ENCODE measurements at places on chromosomes 3 and 15. TPM values are rescaled to one million over a fixed set of nuclear protein-coding genes. Genes with fewer than 3 reads are reported as not detected.

GRCh38 chr3:131091768-131092167 is 65.1 kb downstream of the NEK11 start:
- no peak for DNase-seq

DNA sequence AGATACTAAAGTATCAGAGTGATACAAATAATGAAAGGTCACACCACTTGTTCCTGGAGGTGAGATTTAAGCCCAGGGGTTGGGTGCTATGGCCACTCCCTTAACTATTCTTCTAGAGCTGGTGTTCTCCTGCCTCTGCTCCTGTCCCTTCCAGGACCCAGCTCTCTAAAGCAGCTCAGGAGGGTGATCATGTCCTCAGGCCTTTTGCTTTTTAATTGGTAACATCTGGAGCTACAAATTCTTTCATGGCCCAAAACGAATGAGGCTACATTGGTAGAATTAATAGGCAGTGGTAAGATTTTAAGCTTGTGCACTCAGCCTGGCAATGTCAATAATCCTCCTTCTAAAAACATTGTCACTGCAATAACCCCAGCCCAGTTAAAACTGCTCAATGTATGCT is 38.2 kb upstream of the CNOT10 start:
- DNase-seq = no peak

- DNase-seq = no peak
These were observed 275.5 kb downstream of the SHOX2 start for GRCh38 chr3:157830556-157831236.

DNA sequence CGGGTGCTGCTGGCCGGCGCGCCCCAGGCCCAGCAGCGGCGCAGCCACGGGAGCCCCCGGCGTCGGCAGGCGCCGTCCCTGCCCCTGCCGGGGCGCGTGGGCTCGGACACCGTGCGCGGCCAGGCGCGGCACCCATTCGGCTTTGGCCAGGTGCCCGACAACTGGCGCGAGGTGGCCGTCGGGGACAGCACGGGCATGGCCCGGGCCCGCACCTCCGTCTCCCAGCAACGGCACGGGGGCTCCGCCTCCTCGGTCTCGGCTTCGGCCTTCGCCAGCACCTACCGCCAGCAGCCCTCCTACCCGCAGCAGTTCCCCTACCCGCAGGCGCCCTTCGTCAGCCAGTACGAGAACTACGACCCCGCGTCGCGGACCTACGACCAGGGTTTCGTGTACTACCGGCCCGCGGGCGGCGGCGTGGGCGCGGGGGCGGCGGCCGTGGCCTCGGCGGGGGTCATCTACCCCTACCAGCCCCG is 777 bp downstream of the LOXL1 start:
- DNase-seq = peak; percentile 57

DNA sequence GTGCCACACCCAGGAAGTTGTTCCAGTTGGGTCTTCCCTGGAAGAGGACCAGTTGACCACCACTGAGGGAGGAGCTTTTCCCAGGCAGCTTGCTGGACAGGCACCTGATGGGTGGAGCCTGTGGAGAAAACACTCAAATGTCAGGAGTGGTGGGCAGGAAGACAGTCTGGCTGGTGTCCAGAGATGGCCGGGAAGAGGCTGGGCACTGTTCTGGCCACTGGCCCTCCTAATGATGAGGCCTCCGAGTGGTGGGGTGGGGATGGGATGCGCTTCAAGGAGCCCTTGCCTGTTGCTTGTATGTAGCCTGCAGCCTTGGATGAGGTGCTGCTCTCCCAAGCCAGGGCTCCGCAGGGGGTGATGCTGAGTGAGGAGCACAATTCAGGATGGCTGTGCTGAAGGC is 12.3 kb downstream of the PLEKHO2 start:
- DNase-seq = no peak

DNA sequence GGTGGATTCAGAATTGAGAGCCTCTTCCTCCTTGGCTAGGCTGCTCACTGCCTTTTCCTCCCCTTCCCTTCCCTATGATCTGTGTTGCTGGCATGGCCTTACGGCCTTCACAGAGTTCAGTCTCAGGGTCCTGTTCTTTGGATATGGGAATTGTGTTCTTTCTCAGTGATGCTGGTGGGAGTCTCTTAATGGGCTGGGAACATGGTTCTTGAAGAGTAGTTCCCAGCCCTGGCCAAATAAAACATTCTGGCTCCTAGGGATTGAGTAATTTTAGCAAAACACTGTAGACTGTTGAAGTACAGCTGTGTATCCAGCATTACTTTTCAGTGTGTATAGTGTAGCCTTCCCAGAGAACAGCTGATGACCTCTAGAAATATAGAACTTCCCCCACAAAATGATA is 22.6 kb upstream of the FILIP1L start:
- peak; percentile 47 for DNase-seq

DNA sequence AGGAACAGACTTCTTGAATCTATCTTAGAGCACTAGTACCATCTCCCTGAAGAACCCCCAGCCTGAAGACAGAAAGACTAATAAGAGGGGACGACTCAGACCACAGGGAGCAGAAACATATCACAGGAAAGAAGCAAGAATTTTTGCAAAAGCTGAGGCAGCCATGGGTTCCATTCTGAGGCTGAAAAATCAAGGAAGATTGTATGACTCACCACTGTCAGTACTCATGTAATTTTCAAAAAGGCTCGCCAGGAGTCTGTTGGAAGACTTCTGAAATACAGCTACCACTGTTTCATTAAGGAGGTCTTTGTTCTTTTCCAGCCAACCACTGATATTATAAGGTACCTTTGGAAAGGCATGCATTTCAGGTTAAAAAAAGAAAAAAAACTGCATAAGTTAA is 47.5 kb downstream of the MYH15 start:
- DNase-seq = no peak

Gene ASB14
- 0.74 TPM for total RNA-seq

Gene UBE2Q2
- total RNA-seq = 35.9 TPM

Gene LOXL1
- total RNA-seq = 13.1 TPM
